ENCODE measurements at places on chromosomes 4 and X. TPM values are rescaled to one million over a fixed set of nuclear protein-coding genes. Genes with fewer than 3 reads are reported as not detected.

CT55 gene
- not detected for total RNA-seq

DRD5 gene
- not detected for total RNA-seq

LRP2BP gene
- 1.4 TPM for total RNA-seq

SPATA18 gene
- total RNA-seq, result 26.6 TPM

SPCS3 gene
- total RNA-seq, result 132 TPM

ZDHHC15 gene
- total RNA-seq, result 2.4 TPM

POLA1 gene
- total RNA-seq, result 11.6 TPM

KIF4A gene
- 10.4 TPM for total RNA-seq

PCDH19 gene
- under 0.01 TPM for total RNA-seq

GAGE13 gene
- not detected for total RNA-seq

ZNF182 gene
- total RNA-seq, result 5.4 TPM

NPNT gene
- total RNA-seq, result 0.11 TPM

SUPT20HL2 gene
- not detected for total RNA-seq

HNRNPDL gene
- total RNA-seq, result 201 TPM

CFAP47 gene
- total RNA-seq, result not detected

ETDA gene
- total RNA-seq, result not detected

DUX4 gene
- total RNA-seq, result not detected

XKRX gene
- 0.11 TPM for total RNA-seq

ETDB gene
- not detected for total RNA-seq

GLOD5 gene
- not detected for total RNA-seq

SMIM31 gene
- 0.11 TPM for total RNA-seq

PRSS48 gene
- not detected for total RNA-seq

MAGEA12 gene
- not detected for total RNA-seq

GAGE2A gene
- total RNA-seq, result not detected

SPANXA2 gene
- total RNA-seq, result 0.22 TPM

Measured in articular chondrocyte of knee joint (primary cell).